ENCODE measurements at places on chromosomes 7 and 10. TPM values are rescaled to one million over a fixed set of nuclear protein-coding genes. Genes with fewer than 3 reads are reported as not detected.

SEMA3A gene
- 43.3 TPM for total RNA-seq

AGK gene
- 32.6 TPM for total RNA-seq

ABCB1 gene
- 0.67 TPM for total RNA-seq

NXPH1 gene
- total RNA-seq = not detected

- peak overlapping the region; percentile 80 for H3K27ac ChIP-seq
- H3K36me3 ChIP-seq = no peaks in the 10 kb centered on the region
- no peak for DNase-seq
These were observed 75.1 kb downstream of the ANKRD61 start for GRCh38 chr7:6106140-6106904.

DNA sequence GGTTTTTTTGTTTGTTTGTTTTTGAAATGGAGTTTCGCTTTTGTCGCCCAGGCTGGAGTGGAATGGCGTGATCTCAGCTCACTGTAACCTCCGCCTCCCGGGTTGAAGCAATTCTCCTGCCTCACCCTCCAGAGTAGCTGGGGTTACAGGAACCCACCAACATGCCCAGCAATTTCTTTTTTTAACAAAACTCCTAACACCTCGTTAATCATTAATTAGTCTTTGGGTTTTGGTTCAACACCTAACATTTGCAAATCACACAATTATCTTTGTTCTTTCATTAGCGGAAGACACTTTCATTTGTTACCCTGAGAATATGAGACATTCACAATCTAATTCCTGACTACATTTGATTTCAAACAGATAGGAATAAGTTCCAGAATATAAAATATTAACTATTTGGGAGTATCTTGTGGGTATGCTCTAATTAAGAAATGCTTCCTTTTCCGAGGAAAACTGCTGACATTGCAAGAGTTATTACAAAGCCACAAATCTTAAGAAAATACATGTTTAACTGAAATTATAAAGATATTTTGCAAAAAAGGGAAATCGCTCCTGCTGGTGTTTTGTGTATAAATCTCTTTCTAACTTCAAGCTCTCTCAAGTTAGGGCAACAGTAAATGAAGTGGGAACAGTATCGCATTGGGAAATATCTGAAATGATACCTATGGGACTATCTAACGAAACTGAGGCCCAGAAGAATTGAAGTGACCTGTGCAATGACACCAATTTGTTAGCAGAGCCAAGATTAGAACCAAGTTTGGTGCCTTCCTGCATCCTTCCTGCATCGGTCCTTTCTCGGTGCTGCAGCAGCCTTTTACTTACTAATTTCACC is 1.2 kb upstream of the LSM8 start:
- peak overlapping the region; percentile 90 for H3K4me3 ChIP-seq
- H3K27me3 ChIP-seq = no peaks in the 10 kb centered on the region
- H3K27ac ChIP-seq = peak overlapping the region; percentile 99
- DNase-seq = no peak
- H3K36me3 ChIP-seq = peaks cover 12% of the 10 kb centered on the region
- H3K4me1 ChIP-seq = peaks cover 15% of the 10 kb centered on the region

- no peak for DNase-seq
- no peak overlapping the region for H3K27ac ChIP-seq
- no peaks in the 10 kb centered on the region for H3K4me1 ChIP-seq
- H3K4me3 ChIP-seq = no peak overlapping the region
- H3K36me3 ChIP-seq = peaks cover 17% of the 10 kb centered on the region
- H3K27me3 ChIP-seq = no peaks in the 10 kb centered on the region
These were observed 90.2 kb downstream of the UBE3C start for GRCh38 chr7:157228864-157229422.

DNA sequence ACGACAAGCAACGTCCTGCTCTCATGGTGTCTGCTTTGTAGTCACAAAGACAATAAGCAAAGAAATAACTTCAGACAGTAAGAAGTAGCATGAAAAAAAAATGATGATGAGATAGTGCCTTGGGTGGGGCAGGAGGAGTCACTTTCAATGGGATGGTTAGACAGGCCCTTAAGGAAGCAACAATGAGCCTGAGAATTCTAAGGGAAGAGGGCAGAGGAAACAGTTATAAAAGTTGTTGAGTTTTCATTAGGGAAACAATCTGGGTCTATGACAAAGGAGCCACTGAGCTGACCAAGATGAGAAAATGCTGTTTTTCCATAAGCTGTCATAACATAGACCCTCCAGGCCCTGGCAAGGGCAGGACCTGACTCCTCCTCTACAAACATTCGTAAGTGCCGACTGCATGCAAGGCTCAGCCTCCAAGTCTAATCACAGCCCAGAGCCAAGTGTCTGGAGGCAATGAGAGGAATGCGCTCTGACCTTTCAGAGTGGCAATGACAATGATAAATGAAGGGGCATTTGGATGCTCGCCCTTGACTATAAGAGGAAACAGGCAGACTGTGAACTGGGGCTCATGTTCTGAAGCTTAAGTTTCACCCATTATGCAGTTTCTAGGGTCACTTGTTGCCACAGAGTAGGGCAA is 43.7 kb downstream of the PPP1R3C start:
- H3K4me3 ChIP-seq = no peak overlapping the region
- no peak for DNase-seq
- H3K36me3 ChIP-seq = no peaks in the 10 kb centered on the region
- no peak overlapping the region for H3K27ac ChIP-seq
- H3K4me1 ChIP-seq = peaks cover 7% of the 10 kb centered on the region

GRCh38 chr10:61452151-61452651 is 980 bp downstream of the TMEM26 start:
- H3K4me3 ChIP-seq = peak overlapping the region; percentile 68
- peak overlapping the region; percentile 87 for H3K27ac ChIP-seq
- H3K27me3 ChIP-seq = no peaks in the 10 kb centered on the region
- DNase-seq = no peak
- no peaks in the 10 kb centered on the region for H3K36me3 ChIP-seq
- H3K4me1 ChIP-seq = peaks cover 38% of the 10 kb centered on the region

- H3K4me3 ChIP-seq = no peak overlapping the region
- no peaks in the 10 kb centered on the region for H3K4me1 ChIP-seq
- no peaks in the 10 kb centered on the region for H3K36me3 ChIP-seq
- DNase-seq = no peak
These were observed 94.4 kb downstream of the WDR37 start for GRCh38 chr10:1150638-1150955.

GRCh38 chr10:34327184-34327583 is 487.9 kb downstream of the PARD3 start:
- no peaks in the 10 kb centered on the region for H3K27me3 ChIP-seq
- H3K36me3 ChIP-seq = no peaks in the 10 kb centered on the region
- no peak for DNase-seq
- H3K4me1 ChIP-seq = no peaks in the 10 kb centered on the region
- no peak overlapping the region for H3K27ac ChIP-seq

GRCh38 chr10:110850099-110850498 is 21.6 kb upstream of the PDCD4 start:
- no peaks in the 10 kb centered on the region for H3K27me3 ChIP-seq
- no peak overlapping the region for H3K4me3 ChIP-seq
- no peak overlapping the region for H3K27ac ChIP-seq
- no peaks in the 10 kb centered on the region for H3K36me3 ChIP-seq
- DNase-seq = no peak

DNA sequence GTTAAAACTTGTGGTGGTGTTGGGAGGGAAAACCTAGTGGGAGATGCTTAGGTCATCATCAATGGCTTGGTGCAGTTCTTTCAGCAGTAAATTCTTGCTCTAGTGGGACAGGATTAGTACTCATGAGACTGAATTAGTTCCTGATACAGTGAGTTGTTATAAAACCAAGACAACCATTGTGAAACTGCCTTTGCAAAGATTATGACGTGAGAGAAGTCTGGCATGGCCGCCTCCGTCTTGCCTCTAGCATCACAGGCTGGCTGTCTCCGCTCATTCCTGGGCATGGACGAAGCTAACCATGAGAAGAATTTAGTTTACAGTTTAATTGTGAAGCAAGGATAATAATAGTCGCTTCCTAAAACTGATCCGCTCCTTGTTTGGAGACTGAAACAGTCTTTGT is 186.4 kb downstream of the KIF20B start:
- no peak for DNase-seq
- H3K36me3 ChIP-seq = no peaks in the 10 kb centered on the region
- no peaks in the 10 kb centered on the region for H3K27me3 ChIP-seq
- no peak overlapping the region for H3K4me3 ChIP-seq
- H3K27ac ChIP-seq = no peak overlapping the region

- no peak for DNase-seq
- H3K27ac ChIP-seq = no peak overlapping the region
- no peaks in the 10 kb centered on the region for H3K4me1 ChIP-seq
- no peaks in the 10 kb centered on the region for H3K36me3 ChIP-seq
- H3K4me3 ChIP-seq = no peak overlapping the region
- H3K27me3 ChIP-seq = peaks cover 15% of the 10 kb centered on the region
These were observed 529.9 kb downstream of the TCERG1L start for GRCh38 chr10:130781623-130782022.

GRCh38 chr7:106901828-106902441 is 36.9 kb downstream of the PIK3CG start:
- H3K4me1 ChIP-seq = no peaks in the 10 kb centered on the region
- DNase-seq = no peak
- H3K36me3 ChIP-seq = no peaks in the 10 kb centered on the region
- peaks cover 3% of the 10 kb centered on the region for H3K27me3 ChIP-seq

- H3K4me3 ChIP-seq = no peak overlapping the region
- no peaks in the 10 kb centered on the region for H3K4me1 ChIP-seq
- no peaks in the 10 kb centered on the region for H3K27me3 ChIP-seq
These were observed 35.3 kb upstream of the CDCA7L start for GRCh38 chr7:21980926-21981500.

DNA sequence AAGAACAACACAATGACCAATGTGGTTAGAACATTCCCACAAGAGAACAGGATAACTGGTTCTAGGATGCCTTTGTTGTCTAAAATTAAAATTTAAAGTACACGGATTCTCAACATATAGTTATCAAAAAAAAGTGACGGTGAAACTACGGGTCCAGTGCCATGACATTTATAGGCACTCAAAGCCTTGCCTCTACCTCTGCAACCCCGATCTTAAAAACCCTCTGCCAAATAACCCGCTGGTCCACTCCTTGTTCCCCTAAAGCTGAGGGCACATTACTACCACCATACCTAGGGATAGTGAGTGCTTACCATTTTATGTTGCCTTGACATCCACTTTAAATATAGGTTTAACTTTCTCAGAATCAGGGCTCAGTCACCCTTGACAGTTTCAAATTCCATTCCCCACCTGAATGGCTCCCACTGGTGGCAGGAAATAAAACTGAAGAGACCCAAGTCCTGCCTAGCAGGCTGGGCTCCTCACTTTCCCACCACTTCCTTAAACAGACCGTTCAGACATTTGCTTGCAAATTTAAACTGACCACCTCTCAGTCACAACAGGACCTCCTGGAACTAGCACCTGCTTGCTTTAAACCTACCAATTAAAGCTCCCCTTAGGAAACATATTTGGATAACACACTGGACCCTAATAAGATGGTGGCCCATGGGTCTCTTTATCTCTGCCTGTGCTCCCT is 169.9 kb upstream of the ASAH2 start:
- no peak overlapping the region for H3K4me3 ChIP-seq
- no peaks in the 10 kb centered on the region for H3K36me3 ChIP-seq
- peak; percentile 13 for DNase-seq
- no peak overlapping the region for H3K27ac ChIP-seq
- H3K27me3 ChIP-seq = no peaks in the 10 kb centered on the region
